Sciatic nerve (tissue), 2 donors: ENCODE measurements at places on chromosomes 6 and 20. TPM values are rescaled to one million over a fixed set of nuclear protein-coding genes. Genes with fewer than 3 reads are reported as not detected.
A peak's percentile ranks its signal among the peaks of the same experiment; 100 is the strongest.

The HLA-DRA gene
- total RNA-seq = 455 TPM

DNA sequence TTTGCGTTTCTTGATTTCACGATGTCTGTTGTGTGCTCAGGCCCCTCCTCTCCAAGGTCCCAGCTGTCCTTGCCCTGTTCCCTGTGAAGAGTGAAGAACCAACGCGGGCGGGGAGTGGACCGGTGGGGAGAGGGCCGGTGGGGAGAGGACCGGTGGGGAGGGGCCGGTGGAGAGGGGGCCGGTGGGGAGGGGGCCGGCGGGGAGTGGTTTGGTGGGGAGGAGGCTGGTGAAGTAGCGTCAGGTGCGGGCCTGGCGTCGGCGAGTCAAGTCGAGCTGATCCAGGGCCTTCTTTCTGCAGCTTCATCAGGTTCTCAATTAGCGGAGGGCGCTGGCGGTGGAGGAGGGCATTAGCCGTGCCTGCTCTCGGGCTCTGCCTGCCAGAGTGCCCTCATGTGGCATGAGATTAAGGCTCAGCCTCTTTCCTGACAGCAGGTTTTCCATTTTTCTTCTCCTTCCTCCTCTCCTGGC is 21.2 kb upstream of the BHLHE23 start:
- DNase-seq = no peak

The REM1 gene
- total RNA-seq = 7.2 TPM

The COL10A1 gene
- 0.09 TPM for total RNA-seq

DNA sequence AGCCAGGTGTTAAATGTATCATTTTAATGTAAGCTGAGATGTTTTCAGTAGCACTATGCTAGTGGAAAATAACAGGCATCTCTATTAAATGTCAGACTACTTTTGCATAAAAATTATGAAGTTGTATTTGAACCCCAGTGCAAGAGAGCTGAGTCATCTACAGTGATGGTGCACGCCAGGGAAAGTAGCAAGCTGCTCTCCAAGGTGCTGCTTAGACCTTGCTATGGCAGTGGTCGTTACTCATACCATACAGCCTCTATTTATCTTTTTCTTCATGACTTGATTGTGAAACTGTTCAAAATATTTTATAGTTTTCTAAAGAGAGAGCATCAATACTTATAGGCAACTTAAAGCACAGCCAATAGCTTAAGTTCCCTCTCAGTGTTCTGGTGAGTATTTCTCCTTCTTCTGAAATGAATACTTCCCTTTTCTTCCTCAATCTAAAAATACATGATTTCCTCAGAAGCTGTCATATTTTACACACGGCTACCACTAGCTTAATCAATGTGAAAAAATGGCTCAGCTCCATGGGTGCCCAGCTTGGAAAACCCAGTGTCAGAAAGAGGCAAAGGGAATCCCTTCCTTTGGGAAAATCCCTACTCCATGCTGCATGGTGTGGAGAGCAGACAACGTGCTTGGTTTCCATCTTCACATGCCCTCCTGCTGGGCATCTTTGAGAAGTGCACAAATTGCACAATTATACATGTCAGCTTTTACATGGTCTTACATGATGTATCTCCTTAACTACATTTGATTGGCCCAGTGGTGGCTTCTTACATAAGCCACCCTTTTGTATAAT is 105.6 kb downstream of the ELOVL4 start:
- no peak for DNase-seq

GRCh38 chr6:1678201-1678600 is 68.5 kb downstream of the FOXC1 start:
- DNase-seq = no peak

- DNase-seq = no peak
Measured at GRCh38 chr6:150661216-150662007, 61.7 kb downstream of the PLEKHG1 start.

GRCh38 chr20:50034567-50035180 is 51.9 kb downstream of the SNAI1 start:
- DNase-seq = no peak

DNA sequence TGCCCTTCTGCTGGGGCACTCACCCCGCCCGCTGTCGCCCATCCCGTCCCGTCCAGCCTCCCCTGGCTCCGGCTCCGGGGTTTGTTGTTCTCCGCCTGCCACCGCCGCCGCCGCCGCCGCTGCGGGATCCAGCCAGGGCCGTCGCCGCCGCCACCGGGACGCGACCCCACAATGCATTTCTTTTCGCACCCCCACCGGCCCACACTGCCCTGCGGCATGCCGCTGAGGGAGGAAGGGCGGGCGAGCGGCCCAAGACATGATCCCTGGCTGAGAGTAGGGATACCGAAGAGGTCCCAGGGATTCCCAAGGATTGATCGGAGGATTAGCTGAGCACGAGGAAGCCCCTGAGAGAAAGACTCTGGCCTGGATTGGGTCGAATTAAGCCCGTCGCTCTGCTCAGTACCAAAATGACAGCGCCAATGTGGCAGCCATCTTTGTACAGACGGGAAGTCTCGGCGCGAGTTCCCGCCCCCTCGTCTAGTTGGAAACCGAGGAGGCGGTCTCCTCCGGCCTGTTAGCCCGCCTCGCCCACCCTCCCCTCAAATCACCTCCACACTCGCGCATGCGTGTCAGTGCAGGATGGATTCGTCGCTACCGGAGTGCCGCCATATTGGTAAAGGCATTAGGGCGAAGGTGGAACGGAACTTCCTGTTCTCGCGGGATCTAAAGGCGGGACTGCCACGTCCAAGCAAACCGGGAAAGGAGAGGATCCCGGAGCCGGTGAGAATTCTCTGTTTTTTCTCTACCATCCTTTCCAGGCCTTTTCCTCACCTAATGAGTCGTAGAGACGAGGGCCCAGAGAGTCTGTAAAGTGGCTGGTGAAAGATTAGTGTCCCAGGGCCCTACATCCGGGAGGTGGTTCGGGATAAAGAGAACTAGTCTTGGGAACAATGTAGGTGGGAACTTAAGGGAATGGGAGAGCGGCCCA is at the start of the genes RXRB and SLC39A7:
Gene RXRB (minus strand): TSS at position 447 of the 928 bp plus-strand sequence. CDS start 189 bp downstream, at position 258.
Gene SLC39A7 (plus strand): TSS at position 649 of the 928 bp plus-strand sequence. CDS start 379 bp downstream, outside the sequence.
- DNase-seq = peak; percentile 100

DNA sequence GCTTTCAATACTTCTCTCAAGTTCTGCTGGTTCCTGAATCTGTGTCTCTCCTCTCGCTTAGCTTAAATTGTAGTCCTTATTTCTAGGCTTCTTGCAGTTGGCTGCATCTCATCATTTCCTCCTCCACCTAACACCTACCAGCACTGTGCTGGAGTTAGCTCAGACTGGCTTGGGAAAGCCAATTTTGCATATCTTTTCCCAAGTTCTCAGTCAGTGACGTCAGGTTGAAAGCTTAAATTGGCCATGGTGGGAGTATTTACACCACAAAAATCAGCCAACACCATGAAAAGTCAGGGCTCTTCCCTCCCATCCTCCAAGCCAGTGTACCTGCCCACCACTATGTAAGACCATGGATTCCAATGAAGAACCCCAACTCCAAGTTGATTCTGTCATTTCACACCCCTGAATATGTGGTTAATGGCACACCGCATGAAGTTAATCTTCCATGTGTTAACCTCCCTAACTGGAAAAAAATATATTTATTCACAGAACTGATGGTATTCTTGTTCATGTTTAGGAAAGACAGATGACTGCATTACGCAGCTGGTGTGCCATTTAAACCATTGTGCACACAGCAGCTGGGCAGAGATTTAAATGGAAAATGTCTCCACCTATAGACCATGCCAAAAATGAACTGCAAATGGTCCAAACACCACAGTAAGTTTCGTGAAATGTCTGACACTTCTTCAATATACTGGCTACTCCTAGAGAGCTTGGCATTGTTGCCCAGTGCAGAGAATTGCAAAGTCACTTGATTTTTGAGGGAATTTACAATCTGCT is 274.1 kb upstream of the MAP3K7 start:
- DNase-seq = no peak

DNA sequence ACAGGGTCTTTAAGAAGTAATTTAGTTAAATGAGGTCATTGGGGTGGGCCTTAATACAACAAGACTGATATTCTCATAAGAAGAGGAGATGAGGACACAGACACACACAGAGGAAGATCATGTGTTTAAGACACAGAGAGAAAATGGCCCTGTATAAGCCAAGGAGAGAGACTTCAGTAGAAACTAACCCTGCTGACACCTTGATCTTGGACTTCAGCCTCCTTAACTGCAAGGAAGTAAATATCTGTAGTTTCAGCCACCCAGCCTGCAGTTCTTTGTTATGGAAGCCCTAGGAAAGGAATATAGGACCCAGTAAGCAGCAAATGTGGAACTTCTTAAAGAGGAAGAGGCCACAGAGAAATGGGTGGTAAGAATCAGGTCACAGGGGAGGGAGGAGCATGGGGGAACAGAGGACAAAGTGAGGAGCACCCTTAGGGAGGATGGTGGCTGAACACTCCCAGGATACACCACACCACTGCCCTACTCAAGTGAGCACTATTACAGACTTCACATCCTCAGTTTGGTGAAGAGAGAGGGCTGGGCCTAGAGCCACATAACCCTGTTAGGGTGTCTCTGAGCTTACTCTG is 762 bp downstream of the SIRPB1 start:
- DNase-seq = no peak

The LPA gene
- total RNA-seq = 0.36 TPM

GRCh38 chr6:61809004-61809595 is 476.9 kb downstream of the KHDRBS2 start:
- no peak for DNase-seq

The MAFB gene
- total RNA-seq = 38.6 TPM

- DNase-seq = no peak
Measured at GRCh38 chr6:106145144-106145543, 59.0 kb downstream of the PRDM1 start.

The PACRG gene
- total RNA-seq = 4.3 TPM

The ATXN1 gene
- 70.0 TPM for total RNA-seq

The HLA-DPA1 gene
- total RNA-seq = 141 TPM

DNA sequence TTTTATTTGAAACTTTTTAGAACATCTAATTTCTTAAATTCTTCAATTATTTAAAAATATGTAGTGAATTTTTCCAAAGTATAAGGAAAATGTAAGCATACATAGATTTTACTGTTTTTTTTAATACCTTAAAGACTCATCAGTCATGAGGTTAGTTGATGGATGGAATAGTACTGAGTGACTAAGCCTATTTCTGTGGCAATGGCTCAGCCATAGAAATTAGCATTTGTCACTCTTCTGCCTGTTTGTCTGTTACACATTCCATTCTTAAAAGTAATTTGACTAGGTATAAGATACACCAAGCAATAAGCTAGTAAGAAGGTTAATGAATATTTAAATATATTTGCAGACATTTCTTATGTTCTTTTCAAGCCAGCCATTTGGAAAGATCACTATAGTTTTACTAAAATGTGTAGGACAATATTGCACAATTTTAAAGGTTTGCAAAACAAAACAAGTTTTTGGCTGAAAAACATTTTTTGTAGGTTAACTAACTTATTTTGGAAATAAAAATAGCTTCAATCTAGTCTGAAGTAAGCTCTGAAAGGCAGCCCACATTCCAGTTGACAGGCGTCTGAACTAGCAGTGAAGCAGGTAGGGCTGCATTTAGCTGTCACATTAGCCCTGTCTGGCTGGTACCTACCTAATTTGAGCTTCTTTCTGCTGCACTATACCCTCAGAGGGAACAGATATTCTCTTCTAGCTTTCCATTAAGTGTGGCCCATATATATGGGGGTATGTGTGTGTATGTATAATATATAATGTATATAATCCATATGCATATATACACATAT is 385.7 kb downstream of the GRIK2 start:
- DNase-seq = no peak

- no peak for DNase-seq
Measured at GRCh38 chr6:13624871-13625288, 9.7 kb downstream of the NOL7 start.

The PLTP gene
- 95.4 TPM for total RNA-seq

The PAK5 gene
- 0.18 TPM for total RNA-seq

The EFHC1 gene
- 38.7 TPM for total RNA-seq
